ENCODE measurements at places on chromosomes 6 and 20.

GRCh38 chr20:48276021-48276342 is 490.7 kb upstream of the SULF2 start:
- no peak for DNase-seq

DNA sequence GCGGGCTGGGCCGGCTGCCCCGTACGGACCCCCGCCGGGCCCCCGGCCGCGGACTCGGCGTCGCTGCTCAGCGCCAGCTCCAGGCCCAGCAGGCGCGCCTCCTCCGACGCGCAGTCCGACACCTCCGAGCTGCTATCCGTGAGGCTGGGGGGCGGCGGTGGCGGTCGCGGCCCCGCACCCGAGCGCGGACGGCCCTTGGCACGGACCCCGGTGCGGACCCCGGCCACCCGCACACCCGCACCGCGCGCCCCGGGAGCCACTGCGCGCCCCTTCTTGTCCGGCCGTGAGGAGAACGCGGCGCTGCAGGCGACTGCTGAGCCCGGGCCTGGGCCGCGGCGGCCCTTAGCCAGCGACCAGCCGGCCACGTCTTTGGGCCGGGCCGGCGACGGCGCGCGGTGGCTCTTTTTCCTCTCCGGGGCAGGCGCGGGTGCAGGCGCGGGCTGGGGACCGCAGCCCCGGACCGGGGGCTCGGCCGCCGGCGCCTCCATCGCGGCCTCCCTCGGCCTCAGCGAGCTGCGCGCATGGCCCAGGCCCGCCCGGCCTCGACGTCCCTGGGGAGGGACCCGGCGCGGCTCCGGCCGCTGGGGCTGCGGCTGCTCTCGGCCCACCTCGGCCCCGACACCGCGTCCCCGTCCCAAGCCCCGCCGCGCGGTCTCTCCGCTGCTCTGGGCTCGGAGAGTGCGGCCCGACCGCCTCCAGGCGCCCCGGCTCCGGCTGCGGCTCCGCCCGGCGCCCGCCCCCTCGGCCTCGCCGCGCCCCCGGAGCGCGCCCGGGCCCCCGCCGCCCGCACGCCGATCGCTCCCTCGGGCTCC is 12.9 kb upstream of the TLDC2 start:
- no peak for DNase-seq

DNA sequence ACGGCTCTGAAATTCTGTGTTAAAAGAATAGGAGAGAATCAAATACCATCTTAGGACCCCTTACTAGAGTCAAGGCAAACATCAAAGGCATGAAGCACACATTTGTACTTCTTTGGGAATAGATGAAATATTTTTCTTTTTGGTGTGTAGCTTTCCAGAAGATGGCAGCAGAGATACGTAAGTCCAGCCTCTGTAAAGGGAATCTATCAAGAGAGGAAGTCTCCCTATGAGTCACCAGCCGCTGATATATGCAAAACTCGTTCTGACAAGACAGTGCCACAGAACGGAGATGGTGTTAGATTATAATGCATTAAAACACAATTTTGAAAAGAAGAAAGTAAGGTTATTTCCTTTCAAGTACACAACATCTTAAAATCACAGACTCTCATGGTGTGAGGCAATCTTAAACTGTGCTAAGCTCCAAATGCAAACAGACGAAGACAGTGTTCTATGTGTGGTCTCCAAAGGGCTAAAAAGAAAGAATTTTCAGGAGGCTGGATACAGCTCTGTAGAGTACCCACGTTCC is 120.0 kb upstream of the AGPAT4 start:
- peak; percentile 15 for DNase-seq

GRCh38 chr6:130167655-130168054 is 55.1 kb downstream of the SAMD3 start:
- DNase-seq = no peak

DNA sequence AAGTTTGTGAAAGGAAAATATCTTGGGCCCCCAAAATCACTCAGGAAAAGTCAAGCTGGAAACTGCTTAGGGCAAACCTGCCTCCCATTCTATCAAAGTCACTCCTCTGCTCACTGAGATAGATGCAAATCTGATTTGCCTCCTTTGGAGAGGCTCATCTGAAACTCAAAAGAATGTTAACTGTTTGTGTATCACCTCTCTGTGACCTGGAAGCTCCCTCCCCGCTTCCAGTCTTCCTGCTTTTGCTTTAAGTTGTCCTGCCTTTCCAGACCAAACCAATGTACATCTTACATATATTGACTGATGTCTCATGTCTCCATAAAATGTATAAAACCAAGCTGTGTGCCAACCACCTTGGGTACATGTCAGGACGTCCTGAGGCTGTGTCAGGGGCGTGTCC is 331.4 kb upstream of the QKI start:
- no peak for DNase-seq

DNA sequence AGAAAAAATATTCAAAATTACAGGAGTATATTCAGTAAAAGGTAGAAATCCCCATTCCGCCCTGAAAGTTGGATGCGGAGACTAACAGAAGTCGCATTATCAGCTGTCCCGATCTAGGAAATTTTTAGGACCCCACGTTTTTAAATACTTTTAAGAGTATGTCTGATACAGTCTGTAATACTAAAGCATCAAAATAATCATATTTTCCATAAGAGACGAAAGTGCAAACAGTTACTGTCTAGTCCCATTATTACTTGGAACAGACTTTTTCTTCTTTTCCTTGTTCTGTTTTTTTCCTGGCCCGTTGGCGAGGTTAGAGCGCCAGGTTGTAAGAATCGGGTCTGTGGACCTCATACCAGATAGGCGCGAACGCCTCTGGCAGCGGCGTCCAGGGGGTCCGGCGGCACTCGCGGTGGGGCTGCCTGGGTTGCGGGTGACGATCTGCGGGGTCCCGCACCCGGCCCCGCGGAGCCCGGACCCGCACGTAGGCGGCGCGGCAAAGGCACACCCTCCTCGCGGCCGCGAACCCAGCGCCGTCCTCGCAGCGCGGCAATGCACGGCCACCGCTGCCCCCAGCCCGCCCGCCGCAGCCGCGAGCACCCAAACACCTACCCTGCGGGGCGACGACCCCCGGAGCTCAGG is 460 bp downstream of the PLAGL1 start:
- DNase-seq = peak; percentile 6

- DNase-seq = no peak
Measured at GRCh38 chr6:11615214-11615602, 77.7 kb downstream of the TMEM170B start.

GRCh38 chr6:105691081-105691480 is 288.2 kb upstream of the PREP start:
- no peak for DNase-seq

Data from stimulated activated CD4-positive, alpha-beta T cell treated with anti-CD3 and anti-CD28 coated beads, Interleukin-4, amount 100 ng/mL, for 1 hour (primary cell).